ENCODE measurements at places on chromosomes 16 and 17.

- no peak for DNase-seq
Measured at GRCh38 chr17:50861822-50862528, 4.2 kb downstream of the TOB1 start.

DNA sequence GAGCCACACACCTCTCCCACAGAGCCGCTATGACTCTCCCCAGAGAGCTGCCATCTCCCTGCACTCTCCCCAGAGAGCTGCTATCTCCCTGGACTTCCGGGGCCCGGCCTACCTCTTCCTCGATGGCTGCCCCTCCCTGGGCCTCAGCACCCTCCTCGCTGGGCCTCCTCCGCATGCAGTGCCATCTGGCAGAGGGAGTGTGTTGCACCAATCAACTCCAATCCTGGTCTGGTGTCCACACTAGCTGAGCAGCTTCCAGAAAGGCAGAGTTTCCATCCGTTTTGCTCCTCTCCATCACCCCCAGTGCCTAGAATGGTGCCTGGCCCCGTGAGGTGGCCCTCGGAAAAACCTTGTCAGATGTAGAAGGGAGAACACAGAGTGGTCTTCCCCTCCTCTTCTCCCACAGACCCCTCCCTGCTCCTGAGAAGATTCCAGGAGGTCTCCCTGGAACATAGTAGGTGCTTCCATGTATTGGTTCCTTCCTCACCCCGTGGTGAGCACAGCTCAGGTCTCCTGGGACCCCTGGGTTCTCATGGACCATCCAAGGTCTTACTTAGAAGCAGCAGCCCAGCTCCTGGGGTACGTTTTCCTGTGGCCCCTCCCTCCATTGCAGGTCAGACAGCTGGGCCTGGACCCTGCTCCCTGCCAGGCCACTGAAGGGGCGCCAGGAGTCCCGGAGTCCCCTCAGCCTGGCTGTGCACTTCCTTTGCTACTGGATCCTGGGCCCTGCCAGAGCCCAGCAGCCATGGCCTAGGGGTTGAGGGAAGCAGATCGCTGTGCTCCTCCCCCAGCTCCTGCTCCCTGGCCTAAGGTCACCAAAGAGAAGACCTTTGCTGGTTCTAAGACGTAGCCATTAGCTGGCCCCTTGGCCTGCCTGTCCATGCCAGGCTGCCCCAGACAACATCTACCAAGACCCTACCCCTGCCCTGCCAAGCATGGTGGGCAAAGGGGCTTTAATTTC, 233.8 kb upstream of the GSE1 start:
- DNase-seq = no peak

DNA sequence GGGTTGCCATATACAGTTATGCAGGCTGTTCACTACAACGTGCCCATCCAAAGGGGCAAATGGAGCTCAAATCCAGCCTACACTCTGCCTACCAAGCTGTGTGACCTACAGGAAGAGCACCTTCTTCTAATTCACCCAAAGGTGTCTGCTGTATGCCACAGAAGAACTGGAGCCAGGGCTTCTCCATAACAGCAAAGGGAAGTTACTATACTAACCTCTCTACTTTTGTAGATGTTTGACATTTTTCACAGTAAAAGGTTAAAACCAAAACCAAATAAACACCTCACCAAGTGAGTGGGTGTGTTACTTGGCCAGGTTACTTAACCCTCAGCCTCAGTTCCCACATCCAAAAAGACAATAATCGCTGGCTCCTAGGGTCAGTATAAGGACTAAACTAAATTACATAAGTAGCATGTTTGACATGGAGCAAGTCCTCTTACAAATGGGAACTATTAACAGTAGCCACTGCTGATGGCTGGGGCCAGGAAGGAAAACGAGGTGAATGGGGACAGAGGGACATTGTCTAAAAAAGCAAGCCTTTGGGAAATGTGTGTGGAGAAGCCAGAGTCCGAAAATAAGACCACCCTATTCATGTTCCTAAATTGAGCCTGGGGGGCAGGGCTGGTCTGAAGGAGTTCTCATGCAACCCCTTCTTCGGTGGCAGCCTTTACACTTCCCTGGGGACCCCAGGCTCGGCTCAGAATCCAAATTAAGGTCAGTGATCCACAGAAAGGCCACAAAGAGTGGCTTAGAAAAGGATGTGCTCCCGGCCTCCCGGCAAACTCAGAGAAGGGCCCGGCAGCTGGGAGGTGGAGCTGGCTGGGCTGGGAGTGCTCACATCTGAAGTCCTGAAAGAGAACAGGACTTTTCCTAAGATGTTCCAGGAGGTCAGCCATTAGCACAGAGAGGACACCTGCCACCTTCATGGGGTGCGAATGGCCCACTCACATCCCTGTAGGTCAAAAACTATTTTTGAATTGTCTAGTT, 13.5 kb downstream of the CUEDC1 start:
- DNase-seq = no peak

DNA sequence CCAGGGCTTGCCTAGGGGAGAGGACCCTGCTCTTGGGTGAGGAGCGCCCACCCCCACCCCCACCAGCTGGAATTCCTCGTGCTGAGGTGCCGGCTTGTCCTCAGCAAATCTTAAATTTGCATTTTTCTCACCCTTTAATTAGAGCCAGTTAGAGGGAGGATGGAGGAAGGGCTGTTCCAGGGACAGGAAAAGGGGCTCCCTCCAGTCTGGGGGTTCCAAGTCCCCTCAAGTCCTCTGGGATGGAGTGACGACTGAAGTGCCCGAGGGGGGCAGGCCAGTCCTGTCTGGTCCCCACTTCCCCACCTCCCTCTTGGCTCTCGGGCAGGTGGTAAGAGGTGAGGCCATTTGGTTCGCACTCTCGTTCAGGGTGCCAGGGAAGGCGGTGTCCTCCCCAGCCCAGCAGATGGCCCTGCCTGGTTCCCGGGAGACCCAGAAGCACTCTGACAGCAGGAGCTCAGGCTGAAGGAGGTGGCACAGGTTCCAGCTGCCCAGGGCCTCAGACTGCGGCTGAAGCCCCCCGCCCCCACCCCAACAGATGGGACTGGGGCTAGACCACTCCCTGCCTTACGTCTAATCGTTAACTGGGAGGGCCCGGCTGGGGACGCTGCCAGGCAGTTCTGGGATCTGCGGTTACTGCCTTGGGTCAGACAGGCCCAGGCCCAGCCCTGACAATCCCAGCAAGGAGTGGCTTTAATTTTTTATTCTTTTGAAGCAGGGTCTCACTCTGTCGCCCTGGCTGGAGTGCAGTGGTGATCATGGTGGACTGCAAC, 2.2 kb downstream of the RAB26 start:
- DNase-seq = no peak

- DNase-seq = no peak
Measured at GRCh38 chr17:71527311-71527710, 593.5 kb upstream of the SOX9 start.

DNA sequence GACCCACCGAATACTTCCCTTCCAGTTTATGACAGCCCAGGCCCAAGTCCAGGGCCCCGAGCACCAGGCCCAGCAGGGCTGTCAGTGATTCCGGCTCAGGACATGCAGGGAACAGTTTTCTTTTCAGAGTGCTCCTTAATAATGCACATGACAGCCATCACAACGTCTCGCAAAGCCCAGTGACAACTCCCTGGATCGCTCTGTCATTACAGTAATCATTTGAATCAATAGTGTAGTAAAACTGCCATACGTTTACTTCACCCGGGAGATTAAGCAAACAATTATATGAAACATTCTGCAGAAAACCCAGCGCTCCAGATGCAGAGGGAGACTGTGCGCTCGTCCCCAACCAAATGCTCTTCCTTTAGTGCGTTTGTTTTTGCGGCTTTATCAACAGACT, 162.6 kb upstream of the CDH13 start:
- no peak for DNase-seq

GRCh38 chr17:61379457-61380216, 20.0 kb upstream of the TBX2 start:
- no peak for DNase-seq

- no peak for DNase-seq
Measured at GRCh38 chr17:72660274-72661115, 432.0 kb downstream of the SLC39A11 start.

- DNase-seq = no peak
Measured at GRCh38 chr16:10001258-10001775, 180.9 kb downstream of the GRIN2A start.

DNA sequence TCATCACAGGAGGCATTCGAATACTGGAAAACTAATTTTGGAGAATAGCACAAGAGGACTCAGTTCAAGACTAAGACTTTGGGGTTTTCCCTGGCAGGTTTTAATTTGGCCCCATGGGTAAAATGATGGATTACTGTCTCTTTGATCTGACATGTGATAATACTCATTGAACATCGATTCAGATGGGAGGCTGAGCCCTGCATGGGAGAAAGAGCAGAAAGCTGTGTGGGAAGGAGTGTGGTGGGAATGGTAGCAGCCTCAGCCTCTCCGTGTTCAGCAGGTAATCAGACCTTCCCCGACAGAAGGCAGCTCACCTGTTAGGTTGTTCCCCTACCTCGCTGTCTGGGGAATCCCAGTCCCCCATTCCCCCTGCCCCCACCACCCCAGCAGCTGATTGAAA, 124.7 kb upstream of the TNRC6C start:
- no peak for DNase-seq

DNA sequence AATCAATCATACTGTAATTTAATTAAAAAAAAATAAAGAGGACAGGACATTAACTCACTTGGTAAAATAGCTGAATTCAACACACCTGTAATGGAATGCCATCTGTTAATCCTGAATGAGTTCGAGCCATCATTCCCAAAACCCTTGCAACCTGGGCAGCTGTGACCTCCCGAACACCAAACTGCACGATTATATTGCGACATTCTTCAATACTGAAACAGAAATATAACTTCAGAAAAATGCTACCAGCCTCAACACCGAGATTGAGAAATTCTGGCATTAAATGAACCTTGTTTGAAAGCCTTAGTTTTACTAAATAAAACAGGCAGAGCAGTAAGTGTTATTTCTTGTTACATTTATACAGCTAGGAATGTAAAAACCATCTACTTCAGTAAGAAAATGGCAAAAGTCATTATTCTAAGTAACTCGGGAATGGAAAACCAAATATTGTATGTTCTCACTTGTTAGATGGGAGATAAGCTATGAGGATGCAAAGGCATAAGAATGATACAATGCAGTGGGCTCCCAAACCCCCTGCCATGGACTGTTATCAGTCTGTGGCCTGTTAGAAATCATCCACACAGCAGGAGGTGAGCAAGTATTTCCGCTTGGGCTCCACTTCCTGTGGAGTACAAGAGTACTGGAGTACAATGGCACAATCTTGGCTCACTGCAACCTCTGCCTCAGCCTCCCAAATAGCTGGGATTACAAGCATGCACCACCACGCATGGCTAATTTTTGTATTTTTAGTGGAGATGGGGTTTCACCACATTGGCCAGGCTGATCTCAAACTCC, 46.5 kb downstream of the CNOT1 start:
- no peak for DNase-seq

DNA sequence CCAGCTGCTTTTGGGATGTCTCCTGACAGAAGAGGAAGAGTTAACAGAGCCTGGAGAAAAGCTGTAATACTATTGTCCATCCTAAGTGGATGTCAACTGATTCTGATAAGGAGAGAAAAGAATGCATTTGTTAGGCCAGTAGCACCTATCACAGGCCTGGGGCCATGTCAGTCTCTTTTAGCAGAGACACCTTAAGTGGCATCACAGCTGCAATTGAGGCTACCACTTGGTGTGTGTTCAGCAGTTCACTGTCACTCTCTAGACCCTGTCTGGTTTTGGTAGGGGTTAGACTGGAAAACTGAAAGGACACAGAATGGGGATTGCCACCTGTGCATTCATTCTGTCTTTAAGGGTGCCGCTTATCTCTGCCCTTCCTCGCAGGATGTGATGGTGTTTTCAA, 42.0 kb downstream of the PSMD12 start:
- no peak for DNase-seq

DNA sequence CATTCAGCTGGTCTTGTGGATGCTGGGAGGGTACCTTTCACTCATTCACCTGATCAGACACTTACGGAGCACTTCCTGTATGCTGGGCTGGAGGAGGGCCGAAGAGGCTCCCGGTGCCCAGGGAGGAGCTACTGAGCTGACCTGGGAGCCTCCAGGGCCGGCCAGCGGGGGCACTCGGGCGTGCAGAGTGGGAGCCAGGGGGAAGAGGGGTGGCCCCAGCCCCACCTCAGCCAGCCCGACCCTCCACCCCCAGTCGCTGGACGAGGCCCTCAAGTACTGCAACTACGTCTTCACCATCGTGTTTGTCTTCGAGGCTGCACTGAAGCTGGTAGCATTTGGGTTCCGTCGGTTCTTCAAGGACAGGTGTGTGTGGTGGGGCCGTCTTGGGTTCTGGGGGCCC, 10.3 kb downstream of the TPSG1 start:
- DNase-seq = no peak

GRCh38 chr17:61126473-61127249, 273.0 kb upstream of the TBX2 start:
- no peak for DNase-seq

- DNase-seq = no peak
Measured at GRCh38 chr17:5838661-5839300, 231.4 kb upstream of the WSCD1 start.

DNA sequence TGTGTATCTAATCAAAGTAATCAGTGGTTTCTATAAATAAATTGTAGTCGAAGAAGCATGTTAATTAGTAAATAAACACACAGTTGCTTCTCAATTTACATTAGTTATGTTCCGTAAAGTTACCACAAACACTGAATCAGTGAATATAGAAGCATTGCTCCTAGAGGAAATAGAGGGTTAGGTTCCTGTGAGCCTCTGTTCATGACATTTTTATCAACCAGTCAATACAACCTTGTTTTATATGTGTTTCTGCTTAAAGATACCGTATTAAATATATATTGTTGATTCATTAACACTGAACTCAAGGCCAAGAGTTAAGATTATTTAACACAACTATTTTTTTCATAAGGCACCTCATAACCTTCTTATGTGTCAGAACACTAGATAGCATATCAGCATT, 134.3 kb downstream of the PPM1E start:
- no peak for DNase-seq

- no peak for DNase-seq
Measured at GRCh38 chr16:66844009-66844341, 239 bp upstream of the CA7 start.

DNA sequence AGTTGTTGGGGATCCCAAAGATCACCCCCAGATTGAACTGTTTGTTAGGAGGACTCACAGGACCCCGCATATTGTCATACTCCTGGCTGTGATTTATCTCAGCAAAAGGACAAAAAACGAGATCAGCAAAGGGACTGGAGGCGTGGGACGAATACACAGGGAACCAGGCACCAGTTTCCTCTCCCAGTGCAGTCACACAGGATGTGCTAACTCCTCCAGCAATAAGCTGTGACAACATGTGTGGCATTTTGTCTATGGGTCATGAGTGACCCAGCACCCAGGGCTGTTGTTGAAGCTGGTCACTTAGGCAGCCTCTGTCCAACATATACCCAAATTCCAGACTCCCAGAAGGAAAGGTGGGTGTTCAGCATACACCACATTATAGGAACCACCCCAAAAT, 60.9 kb downstream of the CPPED1 start:
- DNase-seq = no peak
